ENCODE measurements at places on chromosomes 6 and 20. TPM values are rescaled to one million over a fixed set of nuclear protein-coding genes. Genes with fewer than 3 reads are reported as not detected.

DNA sequence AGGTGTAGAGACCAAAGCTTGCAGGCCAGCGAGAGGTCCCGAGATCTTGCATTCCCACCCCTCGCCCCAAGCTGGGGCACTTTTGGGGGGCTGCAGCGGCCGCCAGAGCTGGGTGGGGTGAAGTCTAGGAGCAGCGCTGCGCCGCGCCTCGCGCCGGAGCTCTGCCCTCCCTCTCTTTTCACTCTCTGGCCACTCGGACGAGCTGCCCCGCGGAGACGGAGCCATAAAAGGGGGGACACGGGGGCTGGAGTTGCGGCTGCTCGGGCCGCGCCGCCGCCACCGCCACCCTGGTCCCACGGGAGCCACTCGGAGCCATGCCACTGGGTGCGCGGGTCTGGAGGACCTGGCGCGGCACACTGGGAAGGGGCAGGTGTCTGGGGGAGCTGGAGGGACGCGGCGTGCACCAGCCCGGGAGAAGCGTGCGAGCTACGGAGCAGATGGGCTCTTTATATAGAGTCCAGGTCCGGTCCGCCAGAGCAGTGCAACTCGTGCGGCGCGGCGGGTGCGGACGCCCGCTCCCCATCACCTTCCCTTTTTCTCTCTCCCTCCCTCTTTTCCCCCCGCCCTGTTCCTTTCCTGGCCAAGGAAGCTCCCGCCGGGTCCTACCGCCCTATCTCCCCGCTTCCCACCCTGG lies 687 bp upstream of the HTR1B start:
- DNase-seq = peak; percentile 48

DNA sequence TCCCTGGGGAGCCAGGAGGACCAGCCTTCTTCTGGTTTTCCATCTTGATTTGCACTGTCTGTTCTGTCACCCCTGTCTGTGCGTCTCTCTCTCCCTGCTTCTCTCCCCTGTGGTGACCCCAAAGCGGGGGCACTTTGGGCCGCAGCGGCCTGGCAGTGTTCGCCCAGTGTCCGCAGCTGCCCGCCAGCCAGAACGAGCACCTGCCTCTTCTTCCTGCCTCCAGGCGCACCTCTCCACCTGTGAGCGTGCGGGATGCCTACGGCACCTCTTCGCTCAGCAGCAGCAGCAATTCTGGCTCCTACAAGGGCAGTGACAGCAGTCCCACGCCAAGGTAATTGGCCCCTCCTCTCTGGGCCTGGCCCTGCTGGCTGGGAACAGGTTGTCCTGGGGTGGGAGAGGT lies 30.8 kb downstream of the SNPH start:
- no peak for DNase-seq

GRCh38 chr6:16698162-16698533 lies 63.1 kb downstream of the ATXN1 start:
- DNase-seq = no peak

DNA sequence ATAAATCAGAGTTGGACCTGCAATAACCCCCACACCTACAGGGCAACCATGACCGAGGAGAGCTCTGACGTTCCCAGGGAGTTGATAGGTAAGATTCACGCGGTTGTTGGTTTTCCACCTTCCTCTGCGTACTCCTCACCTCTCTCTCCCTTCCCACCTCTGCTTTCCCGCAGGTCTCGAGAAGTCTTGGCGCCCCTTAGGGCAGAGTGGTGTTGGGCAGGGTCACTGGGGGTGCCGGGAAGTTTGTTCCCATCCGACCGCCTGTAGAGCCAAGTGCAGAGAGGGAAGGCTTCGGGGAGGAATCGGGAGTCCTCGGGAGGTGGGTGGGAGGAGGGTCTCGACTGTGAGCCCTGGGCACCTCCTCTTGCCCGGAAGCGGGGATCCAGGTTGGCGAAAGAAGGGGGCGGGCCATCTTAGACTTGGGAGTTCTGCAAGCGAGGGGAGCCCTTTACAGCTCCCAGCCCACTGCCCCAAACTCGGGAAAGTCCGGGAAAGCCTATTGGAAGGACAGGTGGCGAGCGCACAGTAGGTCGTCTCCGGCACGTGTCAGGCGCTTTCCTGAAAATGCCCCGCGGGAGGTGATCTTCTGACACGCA lies 672 bp downstream of the CARMIL1 start:
- DNase-seq = no peak

DNA sequence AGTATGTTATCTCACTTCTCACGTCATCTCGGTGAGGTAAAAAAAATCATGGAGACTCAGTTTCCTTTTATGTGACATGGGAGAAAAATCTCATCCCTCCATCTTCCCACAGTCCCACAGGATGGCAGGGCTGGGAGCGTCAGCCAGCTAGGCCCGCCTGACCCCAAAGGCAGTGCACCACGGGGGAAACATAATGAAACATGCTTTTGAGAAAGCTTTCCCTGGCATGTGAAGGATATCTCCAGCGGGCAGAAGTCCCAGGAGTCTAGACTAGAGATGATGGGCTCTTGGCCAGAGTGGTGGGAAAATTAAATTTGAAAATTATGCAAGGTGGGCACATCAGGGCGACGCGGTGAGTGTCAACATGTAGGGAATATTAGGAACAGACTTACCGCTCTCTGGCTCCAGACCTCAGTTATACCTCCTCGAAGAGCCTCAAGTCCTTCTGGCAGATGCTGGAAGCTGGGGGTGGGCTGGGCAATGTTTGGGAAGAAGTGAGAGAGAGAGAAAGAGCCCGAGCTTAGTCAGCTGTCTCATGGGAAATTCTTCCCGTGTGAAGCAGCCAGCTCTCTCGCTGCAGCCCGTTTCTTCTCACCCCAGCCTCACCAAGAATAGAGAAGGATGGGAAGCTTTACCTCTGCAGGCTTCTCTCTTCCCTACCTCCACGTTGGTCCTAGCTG lies 52.3 kb downstream of the MOCS1 start:
- DNase-seq = peak; percentile 78

DNA sequence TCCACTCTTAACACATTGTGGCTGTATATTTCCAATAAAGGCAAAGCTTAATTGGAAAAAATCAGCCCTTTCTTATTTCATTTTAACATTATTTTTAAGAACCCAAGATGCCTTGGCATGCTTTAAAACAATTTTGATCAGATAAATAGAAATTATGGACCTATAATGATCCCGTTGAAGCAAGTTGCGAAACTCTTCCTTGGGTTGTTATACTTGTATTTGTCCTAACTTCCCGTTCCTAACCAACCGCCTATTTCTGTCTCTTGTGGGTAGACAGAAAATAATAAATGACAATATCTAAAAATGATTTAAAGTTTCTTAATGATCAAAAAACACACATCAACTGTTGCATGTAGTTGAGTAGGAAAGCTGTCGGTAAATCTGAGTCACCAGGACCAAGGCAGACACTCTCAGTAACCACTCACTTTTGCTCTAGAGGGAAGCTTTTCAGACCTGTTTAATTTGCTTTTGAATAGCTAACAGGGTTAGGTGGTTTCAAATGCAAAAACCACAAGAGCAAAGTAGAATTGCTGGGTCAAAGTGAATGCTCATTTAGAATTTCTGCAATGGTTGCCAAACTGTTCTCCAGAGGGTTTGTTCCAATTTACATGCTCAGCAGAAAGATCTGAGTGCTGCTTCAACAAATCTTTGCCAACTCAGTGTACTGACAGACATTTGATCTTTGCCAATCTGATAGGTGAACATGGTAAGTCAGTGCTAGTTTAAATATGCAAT lies 34.2 kb upstream of the KCNK5 start:
- no peak for DNase-seq

DNA sequence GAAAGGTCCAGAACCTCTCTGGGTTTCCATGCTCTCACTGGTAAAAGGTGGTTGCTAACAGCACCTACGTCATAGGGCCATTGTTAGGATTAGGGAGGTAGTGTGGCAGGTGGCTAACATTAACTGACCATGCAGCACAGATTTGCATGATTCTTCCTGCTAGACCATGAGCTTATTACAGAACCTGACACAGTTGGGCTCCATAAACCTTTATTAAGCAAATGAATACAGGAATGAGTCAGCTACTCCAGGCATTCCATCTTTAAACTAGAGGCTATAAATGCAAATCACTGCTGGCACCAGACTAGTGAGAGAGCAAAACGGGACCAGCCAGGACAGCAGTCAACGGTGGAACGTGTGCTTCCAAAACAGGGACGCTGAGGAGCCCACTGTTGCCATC lies 440.1 kb downstream of the PTPRT start:
- no peak for DNase-seq

GRCh38 chr20:44644230-44644617 lies 7.3 kb downstream of the ADA start:
- DNase-seq = no peak

GRCh38 chr6:7921046-7921445 lies 10.5 kb upstream of the TXNDC5 start:
- DNase-seq = no peak

DNA sequence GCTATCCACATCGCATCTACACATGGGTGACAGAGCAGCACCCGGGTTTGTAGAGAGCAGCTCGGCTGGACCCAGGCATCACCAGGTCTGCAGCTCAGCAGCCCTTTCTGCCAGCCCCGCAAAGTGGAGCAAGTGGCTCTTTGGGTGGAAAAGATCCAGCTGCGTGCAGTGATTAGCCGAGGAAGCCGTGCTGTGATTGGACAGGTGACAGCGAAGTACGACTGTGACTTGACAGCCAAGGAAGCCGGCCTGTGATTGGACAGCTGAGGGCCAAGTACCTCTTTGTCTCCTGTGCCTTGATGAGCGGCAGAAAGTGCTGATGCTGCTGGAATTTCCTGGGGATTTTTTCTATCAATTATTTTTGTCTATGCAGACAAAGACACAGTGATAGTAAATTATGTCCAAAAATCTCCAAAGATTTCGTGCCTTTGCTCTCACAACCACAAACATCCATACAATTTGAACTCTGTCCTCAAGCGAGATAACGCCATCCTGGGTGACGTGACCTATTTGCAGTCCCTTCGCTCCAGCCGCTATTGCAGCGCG lies 62.3 kb upstream of the GPR31 start:
- DNase-seq = no peak

- no peak for DNase-seq
These were observed 307.4 kb upstream of the CNR1 start for GRCh38 chr6:88473589-88473988.

DNA sequence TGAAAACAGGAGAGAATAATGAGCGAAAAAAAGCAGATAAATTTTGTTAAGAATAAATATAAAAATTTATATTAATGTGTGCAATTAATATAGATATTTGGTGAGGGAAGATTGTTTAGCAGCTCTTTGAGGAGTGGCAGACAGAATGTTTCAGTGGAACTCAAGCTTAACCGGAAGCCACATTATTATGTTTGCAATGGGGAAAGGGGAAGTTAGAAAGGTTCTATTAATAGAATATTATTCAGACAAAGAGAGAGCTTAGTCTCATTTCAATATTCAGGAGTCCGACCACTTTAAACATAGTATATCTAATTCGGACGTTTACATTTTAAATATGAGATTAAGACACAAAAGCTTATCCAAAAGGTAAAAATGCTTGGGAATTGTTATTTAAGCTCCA lies 81.6 kb upstream of the KHDRBS2 start:
- no peak for DNase-seq

DNA sequence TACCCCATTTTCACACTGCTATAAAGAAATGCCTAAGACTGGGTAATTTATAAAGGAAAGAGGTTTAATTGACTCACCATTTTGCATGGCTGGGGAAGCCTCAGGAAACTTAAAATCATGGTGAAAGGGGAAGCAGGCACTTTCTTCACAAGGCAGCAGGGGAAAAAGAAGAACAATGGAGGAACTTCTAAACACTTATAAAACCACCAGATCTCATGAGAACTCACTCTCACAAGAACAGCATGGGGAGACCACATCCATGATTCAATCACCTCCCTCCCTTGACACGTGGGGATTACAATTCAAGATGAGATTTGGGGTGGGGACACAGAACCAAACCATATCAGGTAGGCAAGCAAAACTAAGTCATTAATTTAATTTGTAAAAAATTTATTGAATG lies 343.2 kb downstream of the FRK start:
- no peak for DNase-seq

GRCh38 chr6:110233770-110234374 lies 53.6 kb downstream of the CDC40 start:
- DNase-seq = peak; percentile 58

DNA sequence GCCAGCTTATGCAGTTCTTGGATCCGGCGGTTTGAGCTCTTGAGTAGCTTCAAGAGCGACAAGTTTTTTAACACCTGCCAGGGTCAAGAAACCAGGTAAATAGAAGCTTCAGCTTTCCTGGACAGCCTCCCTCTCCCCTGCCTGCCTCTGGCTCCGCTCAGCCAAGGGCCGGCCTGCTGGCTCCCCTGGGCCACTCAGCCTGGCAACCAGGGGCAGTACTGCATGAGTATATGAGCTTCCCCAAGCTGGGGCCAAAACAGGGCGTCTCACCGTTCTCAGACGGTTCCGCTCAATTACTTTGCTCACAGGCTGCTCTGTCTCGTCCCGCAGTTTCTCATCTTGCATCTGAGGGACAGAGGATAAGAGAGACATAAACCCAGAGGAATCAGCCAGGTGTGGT lies 856 bp downstream of the TP53TG5 start:
- no peak for DNase-seq

The TRIM40 gene
- total RNA-seq = not detected

The FRK gene
- 0.43 TPM for total RNA-seq

The EPHA7 gene
- total RNA-seq = 0.32 TPM

The HMGCLL1 gene
- total RNA-seq = 0.43 TPM

The TMC2 gene
- not detected for total RNA-seq

The PI3 gene
- not detected for total RNA-seq

Measured in fibroblast of villous mesenchyme (primary cell).